RWPE1 (cell line): ENCODE measurements at places on chromosomes 5 and 9.

GRCh38 chr9:99921875-99922710, 15.6 kb downstream of the STX17 start:
- DNase-seq = no peak

DNA sequence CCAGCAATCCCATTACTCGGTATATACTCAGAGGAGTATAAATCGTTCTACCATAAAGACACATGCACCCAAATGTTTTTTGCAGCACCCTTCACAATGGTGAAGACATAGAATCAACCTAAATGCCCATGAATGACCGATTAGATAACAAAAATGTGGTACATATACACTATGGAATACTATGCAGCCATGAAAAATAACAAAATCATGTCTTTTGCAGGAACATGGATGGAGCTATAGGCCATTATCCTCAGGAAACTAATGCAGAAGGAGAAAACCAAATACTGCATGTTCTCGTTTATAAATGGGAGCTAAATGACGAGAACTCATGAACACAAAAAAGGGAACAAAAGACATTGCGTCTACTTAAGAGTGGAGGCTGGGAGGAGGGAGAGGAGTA, 114.5 kb downstream of the HTR4 start:
- no peak for DNase-seq

- no peak for DNase-seq
Observed at GRCh38 chr9:80605793-80606192, 1034.0 kb downstream of the TLE4 start.

GRCh38 chr9:133960568-133961129, 31.5 kb downstream of the VAV2 start:
- peak; percentile 39 for DNase-seq

GRCh38 chr9:114151426-114151956, 3.8 kb upstream of the COL27A1 start:
- DNase-seq = no peak

DNA sequence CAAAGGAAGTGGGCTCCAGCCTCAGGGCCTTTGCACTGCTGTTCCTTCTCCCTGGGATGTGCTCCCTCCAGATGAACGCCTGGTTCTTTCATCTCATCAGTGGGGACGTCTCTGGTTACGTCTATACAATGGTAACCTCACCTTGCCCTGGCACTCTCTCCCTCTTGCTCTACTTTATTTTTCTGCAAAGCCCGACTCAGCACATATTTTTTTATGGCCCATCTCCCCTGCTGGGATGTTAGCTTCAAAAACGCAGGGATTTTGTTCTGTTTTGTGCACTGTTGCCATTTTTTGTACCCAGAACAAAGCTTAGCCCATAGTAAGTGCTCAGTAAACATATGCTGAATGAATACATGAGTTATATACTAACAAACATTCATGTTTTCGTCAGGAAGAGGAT, 37.5 kb downstream of the PTPN3 start:
- no peak for DNase-seq

DNA sequence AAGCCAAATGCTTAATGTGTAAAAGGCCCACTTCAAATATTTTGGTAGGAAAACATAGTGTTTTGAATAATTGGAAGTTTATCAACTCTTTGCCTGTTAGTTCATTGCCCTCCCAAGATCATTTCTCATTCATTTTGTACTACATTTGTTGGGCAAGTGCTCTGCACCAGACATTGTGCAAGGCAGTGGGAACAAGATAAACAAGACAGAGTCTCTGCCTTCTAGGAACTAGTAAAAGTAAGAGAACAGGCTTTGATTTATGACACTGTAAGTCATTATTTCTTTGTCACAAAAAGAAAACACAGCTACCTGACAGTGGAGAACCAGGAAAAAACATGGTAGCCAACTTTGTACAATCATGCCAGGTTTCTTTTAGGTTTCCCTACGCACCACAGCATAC, 63.7 kb upstream of the PAM start:
- no peak for DNase-seq

DNA sequence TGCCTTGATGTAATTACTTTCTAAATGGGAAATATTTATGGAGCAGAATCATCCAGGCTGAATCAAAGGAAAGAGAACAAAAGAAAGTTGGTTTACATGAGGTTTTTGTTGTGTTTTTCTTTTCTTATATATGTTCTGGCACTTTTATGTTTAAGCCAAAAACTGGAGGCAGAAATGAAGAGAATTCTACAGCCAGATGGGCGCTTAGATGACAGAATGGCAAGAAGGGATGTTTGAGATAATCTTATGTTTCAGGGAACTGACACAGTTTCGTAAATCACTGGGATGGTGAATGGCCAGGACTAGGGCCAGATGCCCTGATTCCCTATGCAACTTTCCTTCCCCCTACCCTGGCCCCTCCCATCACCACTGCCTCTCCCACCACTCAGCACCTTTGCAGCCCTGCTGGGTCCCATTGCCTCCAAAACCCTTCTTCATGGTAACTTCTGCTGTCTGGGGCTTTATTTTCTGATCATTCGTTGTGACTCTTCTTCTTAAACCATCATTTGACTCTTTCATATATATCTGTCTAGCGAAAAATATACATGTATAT, 111.8 kb downstream of the EFNA5 start:
- DNase-seq = no peak

DNA sequence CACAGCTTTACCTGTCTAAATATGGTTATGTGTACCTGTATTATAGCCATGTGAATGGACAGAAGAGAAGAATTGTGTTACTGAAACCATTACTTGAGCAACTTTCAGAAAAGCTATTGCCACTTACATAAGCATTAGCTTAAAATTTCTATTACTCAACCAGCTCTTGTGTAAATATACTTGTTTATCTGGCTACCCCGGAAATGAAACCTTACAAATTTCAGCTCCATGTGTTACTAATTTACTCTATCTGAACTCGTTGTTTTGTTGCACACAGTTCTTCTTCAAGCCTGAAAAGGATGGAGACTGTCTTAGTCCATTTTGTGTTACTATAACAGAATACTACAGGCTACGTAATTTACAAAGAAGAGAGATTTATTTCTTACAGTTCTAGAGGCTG, 22.5 kb upstream of the ADAMTSL1 start:
- DNase-seq = no peak

DNA sequence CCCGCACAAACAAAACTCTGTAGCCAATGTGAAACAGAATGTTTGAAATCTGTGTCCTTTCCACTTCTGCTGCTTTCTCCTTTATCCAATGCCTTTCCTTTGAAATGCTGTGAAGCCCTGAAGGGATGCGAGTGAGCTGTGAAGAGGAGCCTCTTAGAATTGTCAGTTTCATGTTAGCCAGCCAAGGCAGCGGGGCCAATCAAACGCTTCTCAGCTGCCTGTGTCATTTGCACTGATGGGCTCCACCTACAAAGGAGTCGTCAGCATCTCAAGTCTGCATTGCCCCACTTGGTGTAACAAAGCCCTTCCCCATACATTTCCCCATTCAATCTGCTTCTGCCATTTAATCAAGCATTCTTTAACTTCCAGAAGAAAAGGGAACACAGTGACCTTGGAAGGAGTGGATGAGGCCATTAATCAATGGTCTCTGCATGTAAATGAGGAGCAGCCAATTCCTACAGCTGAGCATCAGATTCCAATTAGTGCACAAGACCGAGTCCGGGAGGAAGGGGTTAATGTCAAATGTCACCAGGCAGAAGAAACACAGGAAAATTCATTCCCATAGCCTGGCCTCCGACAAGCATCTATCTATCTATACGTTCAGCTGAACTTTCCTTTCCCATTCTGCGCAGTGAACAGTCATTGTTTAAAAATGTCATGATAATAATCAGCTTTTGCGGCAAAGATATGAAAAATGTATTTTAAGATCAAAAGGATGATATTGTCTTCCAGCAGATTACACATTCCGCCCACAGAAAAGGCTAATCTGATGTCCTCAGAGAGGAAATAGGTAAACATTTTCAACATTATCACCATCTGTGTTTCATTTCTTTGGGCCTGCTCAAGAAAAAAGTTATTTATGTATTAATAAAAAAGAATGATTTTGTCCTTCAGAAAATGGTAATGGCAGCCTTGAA, 154.6 kb downstream of the FSTL4 start:
- DNase-seq = no peak
